ENCODE measurements at places on chromosomes 2 and 18.

DNA sequence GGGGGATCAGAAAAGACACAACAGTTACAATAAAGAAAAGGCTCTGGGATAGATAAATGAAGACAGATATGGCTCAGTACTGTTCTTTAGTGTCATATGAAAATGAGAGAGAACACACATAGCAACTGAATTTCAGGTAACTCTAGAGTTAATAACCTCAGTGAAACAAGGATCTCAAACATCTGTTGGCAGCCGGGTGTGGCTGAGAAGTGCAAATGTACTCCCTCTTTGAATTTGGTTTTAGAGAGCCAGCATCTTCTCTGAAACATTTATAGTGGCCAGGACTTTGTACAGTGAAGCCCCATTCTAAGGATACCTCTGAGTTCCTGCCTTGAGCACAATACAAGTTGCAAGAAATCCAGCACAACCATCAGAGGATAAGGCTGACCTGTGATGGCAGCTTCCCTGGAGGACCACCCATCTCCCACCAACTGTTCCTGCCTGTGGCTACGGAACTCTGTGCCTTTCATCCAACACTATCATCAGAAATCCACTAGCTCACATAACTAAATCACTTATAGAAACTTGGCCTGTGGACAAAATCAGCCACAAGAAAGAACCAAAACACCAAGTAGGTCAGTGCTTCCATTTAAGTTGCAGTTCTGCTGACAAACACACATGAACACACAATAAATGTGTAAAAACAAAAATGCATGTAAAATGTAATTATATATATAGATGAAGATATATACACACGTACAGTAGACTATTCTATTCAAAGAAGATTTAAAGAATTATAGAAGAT, 37.3 kb upstream of the PEX13 start:
- no peak for DNase-seq

DNA sequence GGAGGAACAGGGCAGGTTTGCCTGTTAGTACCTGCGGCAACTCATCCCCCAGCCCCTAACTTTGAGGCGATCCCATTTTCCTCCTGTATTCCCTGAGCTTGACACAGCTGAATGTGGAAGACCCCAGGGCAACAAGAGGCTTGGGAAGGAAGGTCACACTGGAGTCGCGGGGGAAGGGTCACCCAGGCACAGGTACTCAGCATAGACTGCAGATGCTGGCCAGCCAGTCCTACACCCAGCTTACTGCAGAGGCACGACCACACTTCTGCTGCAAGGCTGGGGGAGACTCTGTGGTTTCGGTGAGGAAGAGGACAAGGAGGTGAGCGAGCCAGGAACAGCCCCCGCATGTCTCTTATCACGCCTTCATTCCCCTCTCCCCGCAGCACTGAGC, 91.5 kb downstream of the MALT1 start:
- no peak for DNase-seq

DNA sequence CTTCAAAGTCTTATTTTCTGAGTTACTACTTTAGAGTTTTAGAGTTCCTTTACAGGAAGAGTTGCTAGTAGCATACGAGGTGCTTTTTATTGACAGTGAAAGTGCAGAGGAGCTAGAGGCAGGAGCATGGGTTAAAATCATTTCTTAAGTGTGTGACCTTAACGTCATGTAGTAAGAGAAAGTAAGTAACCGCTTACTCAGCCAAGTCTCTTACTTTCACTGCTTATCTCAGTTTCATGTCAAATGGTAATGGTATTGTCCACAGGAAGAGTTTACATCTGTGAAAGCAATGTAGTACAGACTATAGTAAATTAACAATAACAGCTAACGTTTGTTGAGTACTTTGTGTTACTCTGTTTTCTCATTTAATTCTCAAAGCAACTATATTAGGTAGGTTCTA, 12.6 kb downstream of the NDUFAF7 start:
- no peak for DNase-seq

- no peak for DNase-seq
Measured at GRCh38 chr2:189552334-189552990, 28.1 kb downstream of the SLC40A1 start.

DNA sequence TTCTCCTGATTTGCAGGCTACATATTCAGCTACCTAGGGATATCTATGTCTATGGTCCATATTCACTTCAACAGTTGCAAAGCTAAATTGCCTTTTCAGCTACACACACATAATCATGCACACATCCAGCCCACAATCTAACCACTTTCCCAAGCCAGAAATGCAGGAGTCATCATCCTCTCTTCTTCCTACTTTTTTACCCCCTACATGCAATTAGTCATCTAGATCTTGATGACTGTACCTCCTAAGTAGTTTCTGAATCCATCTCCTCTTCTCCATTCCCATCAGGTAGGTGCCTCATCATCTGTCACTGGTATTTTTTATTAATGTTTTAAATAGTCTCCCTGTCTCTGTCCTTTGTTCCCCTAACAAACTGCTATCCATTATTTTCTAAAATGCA, 23.7 kb upstream of the SPRED2 start:
- DNase-seq, result no peak

GRCh38 chr2:27369471-27370025, 590 bp downstream of the EIF2B4 start:
- DNase-seq, result peak; percentile 37

GRCh38 chr2:212005085-212005671, 533.4 kb downstream of the ERBB4 start:
- DNase-seq, result peak; percentile 6

- no peak for DNase-seq
Measured at GRCh38 chr2:72883356-72883962, 3.7 kb upstream of the SPR start.

DNA sequence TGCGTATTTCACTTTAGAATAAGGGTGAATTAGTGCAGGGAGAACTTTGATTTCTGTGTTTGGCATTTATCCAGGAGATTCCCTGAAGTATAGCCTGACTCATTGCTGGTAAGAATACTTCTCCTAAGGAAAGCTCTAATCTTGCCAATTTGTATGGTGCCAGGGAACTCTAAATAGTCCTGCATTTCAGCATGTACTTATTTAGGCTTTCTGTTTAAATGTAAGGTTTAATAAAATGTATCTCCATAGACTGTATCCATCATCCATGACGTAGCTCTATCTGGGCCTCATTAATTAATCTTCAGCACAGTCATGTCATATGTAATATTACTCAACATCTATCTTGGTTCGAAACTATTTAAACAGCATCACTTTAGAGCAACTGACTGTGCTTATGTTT, 127.7 kb downstream of the DOK6 start:
- DNase-seq, result no peak

DNA sequence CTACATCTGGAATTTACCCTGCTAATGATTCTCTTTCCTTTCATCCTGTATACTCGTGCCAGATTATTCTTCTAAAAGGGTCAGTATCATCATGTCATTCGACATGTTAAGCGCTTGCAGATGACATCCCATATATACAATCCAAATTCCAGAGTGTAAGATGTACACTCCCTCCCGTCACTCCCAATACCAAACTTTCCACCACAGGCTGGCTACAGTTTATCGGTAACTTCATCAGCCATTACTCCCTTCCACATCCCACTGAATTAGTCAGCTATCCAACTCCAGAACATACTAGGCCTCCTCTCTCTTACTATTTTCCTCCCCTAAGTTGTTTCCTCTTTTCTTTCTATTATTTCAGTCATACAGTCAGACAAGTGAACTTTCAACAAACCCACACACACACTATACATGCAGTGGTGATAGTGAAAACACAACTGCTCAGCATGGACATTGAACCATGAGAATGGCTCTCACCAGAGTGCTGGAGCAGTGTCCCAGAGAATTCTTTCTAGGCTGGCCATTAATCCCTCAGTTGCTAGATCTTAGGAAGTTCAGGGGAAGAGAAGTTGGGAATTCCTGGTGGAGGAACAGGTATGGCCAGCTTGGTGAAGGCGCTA, 10.6 kb upstream of the NMI start:
- DNase-seq, result no peak

DNA sequence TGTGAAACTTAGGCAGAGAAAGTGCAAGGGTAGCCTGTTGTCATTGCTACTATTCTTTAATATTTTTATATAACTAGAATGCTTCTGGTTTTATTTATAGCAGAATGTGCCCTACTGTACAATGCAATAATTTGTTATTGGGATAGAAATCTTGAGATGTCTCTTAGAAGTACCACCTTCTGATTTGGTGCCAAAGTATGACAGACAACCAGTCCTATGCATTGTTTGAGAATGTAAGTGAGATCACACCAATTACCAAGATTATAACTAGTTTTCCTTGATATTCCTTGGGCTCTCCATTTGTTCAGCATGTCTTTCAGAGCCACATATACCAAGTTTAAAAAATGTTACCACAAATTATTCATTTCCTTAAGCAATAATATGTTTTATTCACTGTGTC, 399.7 kb downstream of the CPS1 start:
- no peak for DNase-seq

GRCh38 chr2:222813177-222813843, 47.5 kb upstream of the ACSL3 start:
- DNase-seq, result no peak
